ENCODE measurements at places on chromosomes 6 and 20.

GRCh38 chr20:57620274-57620990 is at the start of gene ZBP1:
Gene ZBP1 (minus strand): TSS chr20:57620426. CDS start chr20:57620295, 131 bp downstream.
- DNase-seq: no peak

GRCh38 chr20:48189181-48189580 is 403.9 kb upstream of the SULF2 start:
- no peak for DNase-seq

DNA sequence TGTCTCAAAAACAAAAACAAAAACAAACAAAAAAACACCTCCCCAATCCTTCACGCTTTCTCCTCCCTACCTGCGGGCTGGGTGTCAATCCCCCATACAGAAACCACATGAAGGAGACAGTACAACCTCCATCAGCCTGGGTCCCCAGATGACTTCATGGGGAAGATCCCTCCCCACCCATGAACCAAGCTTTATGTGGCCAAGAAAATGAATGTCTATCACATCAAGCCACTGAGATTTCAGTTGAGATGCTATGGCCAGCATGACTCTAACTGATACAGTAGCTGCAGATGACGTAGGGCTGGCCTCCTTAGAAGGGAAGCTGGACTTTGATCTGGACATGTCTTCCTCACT is 21.2 kb upstream of the BNIP5 start:
- DNase-seq: no peak

DNA sequence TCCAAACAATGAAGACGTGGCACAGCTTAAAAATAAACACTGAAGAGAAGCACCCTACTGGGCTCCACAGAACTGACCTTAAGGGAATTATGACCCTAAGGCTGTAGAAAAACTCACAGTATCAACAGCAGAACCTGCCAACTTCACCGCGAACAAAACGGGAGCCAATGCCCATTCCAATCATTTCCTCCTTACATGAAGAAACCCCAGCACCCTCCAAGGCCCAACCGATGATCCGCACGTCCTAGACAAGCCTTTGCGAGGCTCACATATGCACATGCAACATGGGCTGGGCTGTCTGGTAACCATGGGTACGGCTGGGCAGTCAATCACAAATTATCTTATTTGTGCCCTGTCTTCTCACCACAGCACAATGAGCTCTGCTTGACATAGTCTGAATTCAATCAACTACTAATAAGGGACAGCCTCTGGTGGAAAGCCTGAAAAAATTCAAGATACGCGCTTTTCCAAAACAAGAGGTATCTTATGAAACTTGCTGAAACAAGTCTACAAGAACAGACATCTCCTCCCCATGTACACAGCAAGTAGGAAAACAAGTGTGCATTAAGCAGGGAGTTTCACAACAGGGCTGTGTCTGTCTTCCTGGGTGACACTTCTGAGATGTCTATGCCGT is 1.7 kb downstream of the DIDO1 start:
- no peak for DNase-seq

- DNase-seq: no peak
Measured at GRCh38 chr6:165826487-165827189, 163.6 kb upstream of the PDE10A start.

GRCh38 chr20:49637046-49637637 is 69.2 kb upstream of the PTGIS start:
- DNase-seq: no peak

DNA sequence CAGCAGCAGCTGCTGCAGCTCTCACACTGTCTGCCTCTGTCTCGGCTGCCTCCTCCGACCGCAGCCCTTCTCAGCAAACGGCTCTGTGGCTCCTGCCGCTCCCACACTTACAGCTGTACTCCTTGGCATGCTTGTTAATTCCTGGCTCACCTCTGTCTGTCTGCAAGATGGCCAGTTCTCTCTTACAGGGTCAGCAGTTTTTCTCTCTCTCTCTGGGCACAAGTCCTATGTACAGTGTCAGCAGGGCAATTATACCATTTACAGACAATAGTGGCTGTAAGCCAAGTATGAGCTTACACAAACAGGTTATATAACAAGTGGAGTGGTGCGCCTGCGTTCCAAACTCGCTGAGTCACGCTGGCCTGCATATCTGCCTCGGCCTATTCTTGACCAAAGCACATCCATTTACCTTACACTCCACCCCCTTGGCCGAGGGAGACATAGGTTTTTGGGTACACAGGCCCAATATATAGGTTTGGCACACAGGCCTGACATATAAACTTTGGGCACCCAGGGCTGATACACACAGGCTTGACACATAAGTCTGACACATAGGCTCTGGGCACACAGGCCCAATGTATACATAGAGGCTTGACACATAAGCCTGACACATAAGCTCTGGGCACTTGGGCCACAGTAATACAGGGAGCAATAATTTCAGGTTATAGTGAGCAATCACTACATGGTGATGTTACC is 4.4 kb downstream of the ZKSCAN3 start:
- DNase-seq: peak; percentile 11

DNA sequence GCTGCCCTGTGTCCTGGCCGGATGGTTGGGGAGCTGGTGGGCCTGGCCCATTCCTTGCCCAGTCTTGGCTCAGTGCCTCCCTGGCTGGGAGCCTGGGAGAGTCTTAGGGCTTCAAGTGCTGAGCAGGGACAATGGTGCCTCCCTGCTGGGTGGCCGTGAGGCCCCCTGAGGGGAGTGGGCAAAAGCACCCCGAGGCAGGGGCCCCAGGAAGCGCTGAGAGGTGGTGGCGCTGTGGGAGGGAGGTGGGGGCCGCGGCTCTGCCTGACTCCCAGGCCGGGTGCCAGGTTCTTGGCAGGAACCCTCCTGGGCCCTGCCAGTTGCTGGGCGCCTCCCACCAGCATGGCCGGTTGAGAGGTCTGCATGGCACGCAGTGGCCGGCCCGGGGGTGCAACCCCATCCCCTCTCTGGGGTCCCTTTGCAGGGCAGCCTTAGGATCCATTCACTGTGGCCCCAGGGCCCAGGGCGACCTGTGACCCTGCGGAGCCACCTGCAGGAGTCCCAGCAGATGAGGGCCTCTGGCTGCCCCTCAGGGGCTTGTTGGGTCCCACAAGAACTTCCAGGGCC is 9.2 kb upstream of the RPS21 start:
- DNase-seq: peak; percentile 69

- no peak for DNase-seq
Measured at GRCh38 chr6:116461932-116462885, 1.0 kb downstream of the CALHM6 start.

DNA sequence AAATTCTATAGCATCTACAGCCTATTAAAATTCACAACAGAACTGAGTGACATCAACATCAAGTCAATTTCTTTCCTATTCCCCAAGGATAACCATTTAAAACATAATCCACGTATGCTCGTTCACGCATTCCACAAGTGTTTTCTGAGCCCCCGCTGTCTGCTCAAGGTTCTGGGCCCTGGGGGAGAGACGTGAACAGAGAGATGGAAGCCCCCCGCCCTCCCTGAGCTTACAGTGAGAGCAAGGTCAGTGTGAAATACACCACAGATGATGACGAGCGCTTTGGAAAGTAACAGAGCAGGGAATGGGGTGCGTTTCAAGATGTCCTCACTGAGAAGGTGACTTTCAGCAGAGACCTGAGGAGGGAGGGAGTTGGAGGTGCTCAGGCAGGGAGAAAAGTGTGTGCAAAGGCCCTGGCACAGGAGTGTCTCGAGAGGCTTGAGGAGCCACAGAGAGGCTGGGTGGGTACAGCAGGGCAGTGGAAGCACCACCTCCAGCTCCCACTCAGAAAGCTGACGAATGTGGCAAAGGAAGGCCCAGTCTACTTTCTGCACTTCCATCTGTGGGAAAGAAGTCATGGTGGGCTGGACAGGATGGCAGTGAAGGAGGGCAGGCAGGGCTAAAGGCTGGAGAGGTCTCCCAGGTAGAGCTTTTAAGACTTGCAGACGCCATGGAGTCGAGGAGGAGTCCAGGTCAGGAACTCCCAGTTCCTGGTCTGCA is 88.3 kb downstream of the DLL1 start:
- DNase-seq: no peak

GRCh38 chr6:149078211-149078782 is 239.2 kb upstream of the TAB2 start:
- DNase-seq: no peak

- DNase-seq: no peak
Measured at GRCh38 chr6:129181001-129181400, 298.1 kb downstream of the LAMA2 start.

DNA sequence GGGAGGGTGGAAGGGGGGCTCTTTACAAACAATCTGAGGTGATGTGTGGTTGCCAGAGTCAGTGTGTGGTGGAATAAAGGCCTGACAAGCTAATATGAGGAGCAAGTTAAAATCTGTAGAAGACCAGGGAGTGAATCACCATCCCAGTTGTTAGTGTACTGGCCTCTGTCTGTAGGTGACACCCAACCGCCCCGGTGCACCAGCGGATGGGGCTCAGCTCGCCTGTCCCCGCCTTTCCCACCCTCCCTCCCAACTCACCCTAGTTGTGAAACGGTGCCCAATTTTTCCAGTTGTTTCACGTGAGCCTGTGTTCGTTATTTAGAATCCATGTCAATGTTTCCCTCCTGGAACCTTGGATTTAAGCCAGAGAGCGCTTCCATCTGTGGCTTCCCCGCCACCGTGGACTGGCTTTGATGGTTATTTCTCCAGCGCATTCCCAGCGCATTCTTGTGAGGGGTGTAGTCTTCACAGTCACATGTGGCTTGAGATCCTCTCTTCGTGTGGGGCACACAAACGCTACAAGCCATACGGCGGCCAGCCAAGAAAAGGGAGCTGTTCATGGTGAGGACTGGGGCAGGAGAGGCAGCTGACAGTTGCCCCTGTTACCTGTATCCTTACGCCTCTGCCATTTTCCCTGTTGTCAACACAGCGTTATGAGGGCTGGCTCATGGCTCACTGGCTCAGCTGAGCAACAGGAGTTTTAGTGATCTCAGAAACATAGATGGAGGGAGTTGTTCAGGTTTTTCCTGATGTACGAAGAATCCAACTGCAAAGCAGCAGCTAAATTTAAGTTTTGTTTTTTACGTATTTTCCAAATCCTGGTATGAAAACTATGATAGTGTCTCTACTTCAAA is 137.6 kb downstream of the ZDHHC14 start:
- DNase-seq: no peak

GRCh38 chr6:47209632-47210031 is 100.1 kb downstream of the TNFRSF21 start:
- no peak for DNase-seq

GRCh38 chr6:26332408-26332807 is 32.6 kb upstream of the BTN3A2 start:
- no peak for DNase-seq

DNA sequence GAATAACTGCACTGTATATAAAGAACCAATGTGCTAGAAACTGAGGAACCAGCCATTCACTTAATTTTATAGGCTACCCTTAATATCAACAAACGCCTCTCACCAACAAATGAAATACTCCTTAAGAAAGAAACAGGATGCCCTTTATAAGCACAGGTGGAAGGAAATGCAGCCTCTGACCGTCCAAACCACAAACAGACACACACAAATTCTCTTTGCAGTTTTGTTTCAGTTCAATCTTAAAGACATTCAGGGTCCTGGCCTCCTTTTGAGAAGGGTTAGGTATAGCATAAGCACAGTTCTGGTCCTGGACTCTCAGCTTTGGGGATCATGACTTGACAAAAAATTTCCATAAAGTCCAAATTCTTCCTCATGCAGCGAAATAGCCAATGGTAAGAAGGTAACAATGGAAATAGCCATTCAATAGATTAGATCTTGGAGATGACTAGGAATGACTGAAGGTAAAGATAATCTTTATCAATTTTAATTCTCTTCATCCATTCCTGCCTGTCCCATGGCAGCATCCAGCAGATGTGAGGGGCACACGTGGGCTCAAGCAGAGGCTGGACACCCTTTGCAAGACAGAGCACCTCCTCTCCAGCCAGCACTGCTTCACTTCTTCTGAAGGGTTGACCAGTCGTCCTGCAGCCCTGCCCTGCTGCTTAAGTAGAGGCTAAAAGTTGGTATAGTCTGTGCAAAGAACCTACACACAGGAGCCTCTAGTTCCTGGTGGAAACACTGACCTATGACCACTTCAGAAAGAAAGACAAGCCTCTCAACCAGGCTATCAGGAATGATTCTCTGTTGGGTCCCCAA is 123.9 kb downstream of the CD83 start:
- DNase-seq: no peak

- DNase-seq: no peak
Measured at GRCh38 chr20:760751-761417, 7.4 kb downstream of the SLC52A3 start.

DNA sequence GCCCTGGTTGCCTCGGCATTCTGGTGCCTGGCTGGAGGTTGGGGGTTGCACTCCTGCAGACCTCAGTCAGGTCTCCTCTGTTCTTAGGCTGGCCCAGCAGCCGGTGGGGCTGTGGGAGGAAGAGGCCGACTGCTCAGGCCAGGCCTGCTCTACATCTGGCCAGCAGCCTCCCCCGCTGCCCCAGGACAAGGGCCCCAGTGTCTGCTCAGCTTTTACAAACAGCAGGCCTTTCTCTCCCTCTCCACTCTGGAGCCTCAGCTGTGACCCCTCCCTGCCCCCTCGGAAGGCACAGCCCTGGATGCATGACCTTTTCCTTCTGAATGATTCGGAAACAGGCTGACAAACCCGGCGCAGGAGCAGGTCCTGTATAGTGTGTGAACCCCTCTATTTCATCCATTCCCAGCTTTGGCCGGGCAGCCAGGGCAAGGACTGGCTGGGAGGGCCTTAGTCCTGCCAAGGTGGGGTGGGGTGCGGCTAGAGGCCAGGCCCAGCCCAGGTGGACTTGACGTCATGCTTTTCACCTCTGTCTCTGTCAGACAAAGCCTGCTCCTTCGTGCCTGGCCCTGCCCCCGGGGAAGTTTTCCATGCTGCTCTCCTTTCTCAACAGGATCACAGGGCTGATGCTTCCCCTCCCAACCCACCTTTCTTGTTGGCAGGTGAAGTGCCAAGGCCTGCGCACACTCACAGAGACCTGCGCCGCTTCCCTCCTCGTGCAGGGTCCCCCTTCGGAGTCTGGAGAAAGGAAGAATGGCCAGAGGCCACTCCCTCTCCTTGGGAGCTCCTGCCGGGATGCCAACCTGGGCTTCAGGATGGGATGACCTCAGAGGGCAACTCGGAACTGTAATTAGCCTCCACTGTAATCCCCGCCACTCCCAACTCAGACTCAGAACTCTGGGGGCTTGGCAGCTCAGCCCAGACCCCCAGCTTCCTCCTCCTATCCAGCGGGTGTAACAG is 10.1 kb upstream of the ITPR3 start:
- DNase-seq: peak; percentile 39

DNA sequence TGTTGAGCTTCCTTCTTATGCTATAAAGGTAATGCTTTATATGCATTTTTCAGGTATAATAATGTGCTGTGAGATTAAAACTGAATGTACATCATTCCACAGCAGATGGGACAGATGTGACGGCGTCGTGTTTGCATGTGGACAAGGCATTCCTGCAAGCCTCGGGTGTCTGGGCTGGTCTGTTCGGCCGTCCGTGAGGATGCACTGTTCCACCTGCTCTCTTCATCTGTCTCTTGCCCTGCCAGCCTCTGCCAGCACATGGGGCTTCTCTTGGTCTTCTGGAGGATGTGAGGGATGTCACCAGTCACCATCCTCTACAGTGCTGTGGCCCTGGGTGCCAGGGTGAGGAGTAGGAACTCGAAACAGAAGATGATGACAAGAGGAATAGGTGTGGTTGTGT is 223.2 kb downstream of the ERMARD start:
- DNase-seq: no peak
